ENCODE measurements at places on chromosomes 7 and 10. TPM values are rescaled to one million over a fixed set of nuclear protein-coding genes. Genes with fewer than 3 reads are reported as not detected.

TMEM72 gene
- total RNA-seq = not detected

AGR2 gene
- total RNA-seq = 12.6 TPM

CNTNAP2 gene
- total RNA-seq = not detected

ZNF117 gene
- total RNA-seq = 6.8 TPM

ZNF853 gene
- total RNA-seq = 7.7 TPM

CALHM2 gene
- 16.4 TPM for total RNA-seq

TACR2 gene
- total RNA-seq = 1.8 TPM

AKR1C8 gene
- not detected for total RNA-seq

EBLN1 gene
- not detected for total RNA-seq

C7orf33 gene
- total RNA-seq = not detected

PLXDC2 gene
- 75.3 TPM for total RNA-seq

VGF gene
- total RNA-seq = 6.3 TPM

MAP3K8 gene
- total RNA-seq = 41.8 TPM

GPR85 gene
- 0.16 TPM for total RNA-seq

GRCh38 chr7:127654404-127655394, 2.7 kb downstream of the SND1 start:
- DNase-seq = no peak

GRCh38 chr7:151992375-151992774, 33.1 kb upstream of the GALNT11 start:
- peak; percentile 89 for DNase-seq

DNA sequence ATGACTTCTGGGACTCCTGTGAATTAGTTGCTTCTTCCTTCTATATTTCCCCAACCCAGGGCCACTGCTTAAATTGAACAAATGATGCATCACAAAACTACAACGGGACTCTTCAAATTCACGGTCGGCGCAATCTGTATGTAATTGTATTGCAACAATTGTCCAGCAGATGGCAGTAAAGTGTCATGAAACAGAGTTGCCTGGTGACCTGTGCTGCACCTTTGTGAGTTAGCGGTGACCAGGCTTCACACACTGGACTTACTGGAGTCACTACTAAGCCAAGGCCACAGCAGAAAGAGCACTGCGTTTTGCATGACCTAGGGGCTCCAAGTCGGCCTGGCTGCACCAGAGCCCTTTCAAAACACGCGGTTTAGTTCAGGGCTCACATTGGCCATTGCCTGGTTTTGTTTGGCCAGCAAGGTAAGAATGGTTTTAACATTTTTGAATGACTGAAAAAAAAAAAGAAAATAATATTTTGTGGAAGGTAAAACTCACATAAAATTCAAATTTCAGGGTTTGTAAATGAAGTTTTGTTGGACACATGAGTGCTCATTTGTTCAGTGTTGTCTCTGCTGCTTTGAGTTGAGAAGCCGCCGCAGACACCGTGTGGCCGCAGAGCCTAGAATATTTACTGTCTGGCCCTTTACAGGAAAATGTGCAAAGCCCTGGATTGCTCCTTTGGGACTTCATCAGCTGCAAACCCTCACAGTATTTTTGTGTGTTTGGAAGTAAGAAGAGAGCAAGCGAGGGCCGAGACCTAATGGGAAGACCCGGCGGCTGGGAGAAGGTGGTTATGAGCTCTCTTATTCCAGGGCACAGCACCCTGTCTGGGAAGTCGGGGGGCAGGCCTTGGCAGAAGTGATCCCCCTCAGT, 23.2 kb upstream of the ZNF32 start:
- peak; percentile 60 for DNase-seq

DNA sequence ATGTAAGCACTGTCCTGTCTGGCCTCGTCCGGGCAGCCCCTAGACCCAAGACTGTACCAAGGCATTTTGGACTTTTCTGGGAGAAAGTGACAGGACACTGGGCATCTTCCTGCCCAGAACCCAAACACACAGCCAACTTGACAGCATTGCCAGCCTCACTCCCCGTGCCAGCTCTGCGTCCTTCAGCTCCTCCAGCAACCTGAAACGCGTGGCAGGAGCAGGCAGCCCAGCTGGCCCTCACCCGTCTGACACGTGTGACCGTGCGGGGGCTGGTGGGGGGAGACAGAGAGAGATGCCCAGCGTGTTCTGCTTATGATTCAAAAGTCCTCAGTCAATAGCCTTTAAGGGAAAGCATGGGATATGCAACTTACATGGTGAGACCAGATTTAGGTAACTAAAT, 50.3 kb upstream of the SLC29A3 start:
- no peak for DNase-seq

DNA sequence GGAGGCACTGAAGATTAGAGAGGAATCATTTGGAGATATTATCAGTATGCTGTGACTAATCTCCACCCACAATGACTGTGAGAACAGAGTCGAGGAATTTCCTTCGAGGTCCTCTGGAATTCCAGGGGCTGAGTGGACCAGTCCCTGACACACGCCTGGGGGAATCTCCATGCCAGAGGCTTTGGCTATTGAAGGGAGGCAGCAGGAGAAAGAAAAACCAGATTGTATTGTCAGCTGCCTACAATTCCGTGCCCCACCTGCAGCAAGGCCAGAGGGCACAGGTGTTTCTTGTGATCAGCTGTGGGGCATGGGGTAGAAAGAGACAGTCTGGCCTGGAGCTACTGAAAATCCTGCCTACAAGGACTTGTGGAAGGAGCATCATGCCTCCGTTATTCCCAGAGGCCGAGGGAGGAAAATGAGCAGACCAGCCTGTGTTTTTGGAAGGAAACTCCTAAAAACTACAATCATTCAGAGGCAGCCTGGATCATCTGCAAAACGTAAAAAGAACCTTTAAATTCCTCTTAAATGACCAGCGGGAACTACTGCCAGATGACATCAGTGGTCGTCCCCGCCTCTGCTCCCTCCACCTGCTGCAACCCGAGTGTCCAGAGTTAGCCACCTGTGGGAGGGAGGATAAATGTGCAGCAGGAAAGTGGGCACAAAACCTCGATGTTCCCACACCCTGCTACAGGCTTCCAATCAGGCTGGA, 25.4 kb upstream of the ANK3 start:
- no peak for DNase-seq

DNA sequence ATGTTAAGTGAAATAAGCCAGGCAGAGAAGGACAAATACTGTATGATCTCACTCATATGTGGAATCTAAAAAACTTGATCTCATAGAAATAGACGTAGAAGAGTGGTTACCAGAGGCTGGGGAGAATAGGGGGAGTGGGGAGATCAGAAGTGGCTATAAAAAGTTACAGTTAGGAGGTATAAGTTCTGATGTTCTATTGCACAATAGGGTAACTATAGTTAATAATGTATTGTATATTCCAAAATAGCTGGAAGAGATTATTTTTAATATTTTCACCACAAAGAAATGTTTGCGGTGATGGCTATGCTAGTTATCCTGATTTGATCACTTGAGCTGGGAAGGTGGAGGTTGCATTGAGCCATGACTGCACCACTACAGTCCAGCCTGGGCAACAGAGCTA, 53.8 kb downstream of the SLC18A2 start:
- DNase-seq = no peak

GRCh38 chr10:99941942-99942820, 67.6 kb downstream of the DNMBP start:
- DNase-seq = no peak

GRCh38 chr7:3082831-3083230, 39.2 kb upstream of the CARD11 start:
- DNase-seq = no peak

- DNase-seq = no peak
Measured at GRCh38 chr7:99693427-99694200, 13.8 kb upstream of the CYP3A5 start.

GRCh38 chr10:118569241-118569881, 26.1 kb downstream of the PRLHR start:
- no peak for DNase-seq

GRCh38 chr7:2626498-2627117, 5.2 kb upstream of the TTYH3 start:
- DNase-seq = no peak

DNA sequence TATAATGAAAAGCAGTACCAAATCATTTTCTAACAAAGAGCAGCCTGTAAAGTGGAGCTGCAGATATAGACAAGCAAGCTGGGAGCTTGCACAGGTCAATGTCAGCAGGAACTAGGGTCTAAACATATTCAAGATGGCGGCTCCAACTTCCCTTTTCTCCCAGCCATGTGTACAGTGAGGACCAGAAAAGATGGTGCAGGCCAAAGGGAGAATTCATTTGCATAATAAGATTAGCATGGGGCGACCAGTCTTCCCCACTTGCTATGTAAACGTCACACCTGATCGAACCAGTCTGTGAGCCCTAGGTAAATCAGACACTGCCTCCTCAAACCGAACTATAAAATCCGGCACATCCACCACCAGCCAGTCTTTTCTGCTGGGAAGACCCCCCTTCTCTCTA, 4.4 kb upstream of the RAPGEF5 start:
- no peak for DNase-seq

- DNase-seq = no peak
Measured at GRCh38 chr7:117645481-117646165, 165.8 kb downstream of the CFTR start.

DNA sequence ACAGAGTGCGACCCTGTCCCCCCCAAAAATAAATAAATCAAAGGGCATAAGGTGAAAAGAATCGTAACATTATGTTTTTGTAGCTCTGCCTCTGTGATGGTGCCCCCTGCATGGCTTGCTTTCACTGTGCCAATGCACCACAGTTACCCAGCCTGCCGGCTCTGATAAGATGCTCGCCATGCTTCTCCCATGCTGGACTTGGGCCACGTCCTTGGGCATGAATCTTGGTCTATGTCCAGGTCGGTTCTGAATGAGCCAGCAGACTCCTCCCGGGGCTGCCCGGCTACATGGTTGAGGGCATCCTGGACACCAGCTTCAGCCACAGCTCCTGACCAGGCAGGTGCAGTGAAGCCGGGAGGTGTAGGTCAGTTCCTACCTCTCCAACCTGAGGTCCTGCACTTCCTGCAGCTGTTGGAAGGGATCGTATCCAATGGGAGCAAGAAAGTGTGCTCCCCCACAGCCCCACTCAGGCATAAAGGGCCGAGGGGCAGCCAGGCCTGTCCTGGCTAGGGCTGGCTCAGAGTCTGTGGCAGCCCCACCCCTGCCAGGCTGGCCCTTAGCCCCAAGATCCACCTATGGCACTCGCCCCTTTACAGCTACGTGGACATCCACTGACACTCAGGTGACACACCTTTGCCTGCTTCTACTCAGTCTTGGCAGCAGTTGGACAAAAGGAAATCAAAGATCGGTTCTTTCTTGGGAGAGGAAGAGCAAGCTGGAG, 34.1 kb downstream of the CHST3 start:
- no peak for DNase-seq

- DNase-seq = no peak
Measured at GRCh38 chr10:119654540-119654939, 3.4 kb downstream of the BAG3 start.

DNA sequence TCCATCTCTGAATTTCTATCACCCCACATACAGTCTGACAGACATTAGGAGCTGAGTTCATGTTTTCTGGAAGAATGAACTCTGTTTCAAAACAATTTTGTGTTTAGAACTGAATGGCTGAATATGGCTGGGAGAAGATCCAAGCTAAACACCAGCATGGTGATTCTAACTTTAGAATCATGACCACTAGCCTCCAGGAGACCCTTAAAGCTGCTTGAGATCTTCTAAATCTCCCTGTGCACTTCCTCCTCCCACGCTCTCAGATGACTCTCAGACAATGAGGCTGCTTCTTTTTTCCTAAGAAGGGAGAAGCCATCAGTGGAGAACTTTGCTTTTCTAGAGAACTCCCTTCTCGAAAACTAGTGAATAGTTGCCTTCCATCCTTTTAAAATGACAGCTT, 711.2 kb downstream of the GRID1 start:
- no peak for DNase-seq

DNA sequence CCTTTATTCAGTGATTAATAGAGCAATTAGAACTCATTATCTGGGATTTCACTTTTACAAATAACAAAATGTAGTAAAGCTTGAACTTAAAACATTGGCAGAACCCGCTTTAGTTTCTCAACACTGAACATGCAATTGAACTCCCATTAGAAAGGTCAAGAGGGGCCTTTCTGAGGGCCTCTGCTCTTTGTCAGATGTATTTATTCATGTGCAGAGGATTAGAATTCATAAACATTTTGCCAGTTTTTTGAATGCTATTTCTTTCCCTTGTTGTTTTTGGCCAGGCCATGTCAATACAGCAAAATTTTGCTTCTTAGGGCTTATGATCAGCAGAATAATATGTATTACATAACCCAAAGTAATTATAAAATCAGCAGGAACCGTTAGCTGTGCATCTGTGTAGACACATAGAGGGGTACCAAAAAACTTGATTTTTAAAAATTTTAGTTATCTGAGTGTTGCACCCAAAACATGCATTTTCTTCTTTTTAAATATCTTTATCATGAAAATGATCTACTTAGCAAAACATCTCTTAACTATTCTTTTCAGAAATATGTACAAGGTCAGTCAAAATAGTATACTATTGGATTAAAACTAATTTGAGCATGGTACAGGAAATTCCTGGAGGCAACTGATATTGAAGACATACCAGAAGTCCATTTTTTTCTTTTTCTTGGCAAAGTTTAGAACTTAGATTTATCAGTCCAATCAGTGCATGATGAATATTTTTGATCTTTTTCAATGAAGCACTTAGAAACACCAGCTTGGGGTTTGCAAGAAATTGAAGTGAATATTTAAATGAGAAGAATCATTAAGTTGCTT, 177.5 kb downstream of the TWIST1 start:
- no peak for DNase-seq

DNA sequence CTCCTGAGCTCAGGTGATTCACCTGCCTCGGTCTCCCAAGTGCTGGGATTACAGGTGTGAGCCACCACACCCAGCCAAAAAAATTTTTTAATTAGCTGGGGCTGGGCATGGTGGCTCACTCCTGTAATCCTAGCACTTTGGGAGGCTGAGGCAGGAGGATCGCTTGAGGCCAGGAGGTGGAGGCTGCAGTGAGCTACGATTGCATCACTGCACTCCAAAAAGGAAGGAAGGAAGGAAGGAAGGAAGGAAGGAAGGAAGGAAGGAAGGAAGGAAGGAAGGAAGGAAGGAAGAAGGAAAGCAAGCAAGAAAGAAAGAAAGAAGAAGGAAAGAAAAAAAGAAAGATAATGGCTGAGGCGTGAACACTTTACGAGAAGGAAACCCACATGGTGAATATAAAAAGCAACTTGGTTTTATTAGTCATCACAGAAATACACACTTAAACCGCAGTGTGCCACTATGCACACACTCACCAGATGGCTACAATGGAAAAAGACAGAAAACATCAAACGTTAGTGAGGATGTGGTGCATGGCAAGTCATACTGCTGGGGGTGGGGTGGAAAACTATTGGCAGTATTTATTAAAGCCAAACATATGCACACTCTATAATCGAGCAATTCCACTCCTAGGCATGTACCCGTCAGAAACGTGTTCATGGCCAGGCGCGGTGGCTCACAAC, 4.4 kb upstream of the CCL26 start:
- no peak for DNase-seq

DNA sequence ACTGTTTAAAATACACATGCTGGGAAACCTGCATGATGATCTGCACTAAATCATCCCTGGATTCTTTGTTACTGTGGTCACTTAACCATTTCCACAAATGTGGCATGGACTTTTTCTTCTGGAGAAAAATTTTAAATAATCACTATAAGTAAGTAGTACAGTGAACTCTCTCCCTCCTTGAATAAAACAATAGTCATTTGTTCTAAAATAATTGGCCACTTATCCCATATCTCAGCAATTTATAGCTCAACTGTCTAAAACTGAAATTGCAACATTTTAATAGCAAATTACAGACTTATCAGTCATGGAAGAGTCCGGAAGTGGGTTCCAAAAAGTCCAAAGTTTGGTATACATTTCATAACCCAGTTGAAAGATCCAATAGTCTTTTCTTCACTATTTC, 90.9 kb downstream of the MTERF1 start:
- no peak for DNase-seq

- DNase-seq = peak; percentile 27
Measured at GRCh38 chr10:117373823-117374505, 1.3 kb downstream of the PDZD8 start.

GRCh38 chr10:6402349-6402709, 177.7 kb downstream of the PRKCQ start:
- DNase-seq = no peak

Data from lower leg skin (tissue), 4 donors.